Activated T-helper 1 cell treated with anti-CD3 and anti-CD28 coated beads, Interleukin-12 subunit alpha, Interleukin-12 subunit beta, Interleukin-2, Interleukin-4 antibody, amounts not matched to agents 30 ng/mL and 10 ng/mL and 1 ng/mL, durations not matched to agents 14 hours and 24 hours and 36 hours (primary cell): ENCODE measurements at places on chromosomes 5 and 9. TPM values are rescaled to one million over a fixed set of nuclear protein-coding genes. Genes with fewer than 3 reads are reported as not detected.

DNA sequence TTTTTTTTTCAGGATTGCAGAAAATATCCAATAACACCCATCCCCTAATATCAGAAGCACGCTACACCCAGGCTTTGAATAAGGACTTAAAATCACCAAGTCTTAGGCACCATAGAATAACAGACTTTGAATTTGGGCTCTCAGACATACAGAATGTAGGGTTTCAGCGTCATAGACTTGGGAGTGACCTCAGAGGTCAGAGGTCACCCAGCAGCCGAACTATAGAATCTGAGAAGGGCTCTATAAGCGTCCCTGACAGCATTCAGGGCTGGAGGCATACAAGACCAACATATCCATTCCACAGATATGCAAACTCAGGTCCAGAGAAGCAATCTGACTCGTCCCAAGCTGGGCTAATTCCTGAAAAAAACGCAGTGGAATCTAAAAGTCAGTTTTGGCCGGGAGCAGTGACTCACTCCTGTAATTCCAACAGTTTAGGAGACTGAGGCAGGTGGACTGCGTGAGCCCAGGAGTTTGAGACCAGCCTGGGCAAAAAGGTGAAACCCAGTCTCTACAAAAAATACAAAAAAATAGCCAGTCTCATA, 34.7 kb downstream of the SLC6A7 start:
- no peak for DNase-seq

DNA sequence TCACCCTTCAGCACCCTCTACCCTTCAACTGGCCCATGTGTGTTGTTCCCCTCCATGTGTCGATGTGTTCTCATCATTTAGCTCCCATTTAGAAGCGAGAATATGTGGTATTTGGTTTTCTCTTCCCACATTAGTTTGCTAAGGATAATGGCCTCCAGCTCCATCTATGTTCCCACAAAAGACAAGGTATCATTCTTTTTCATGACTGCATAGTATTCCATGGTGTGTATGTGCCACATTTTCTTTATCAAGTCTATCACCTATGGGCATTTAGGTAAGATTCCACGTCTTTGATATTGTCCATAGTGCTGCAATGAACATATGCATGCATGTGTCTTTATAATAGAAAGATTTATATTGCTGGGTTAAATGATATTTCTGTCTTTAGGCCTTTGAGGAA, 325.1 kb upstream of the ADAMTS16 start:
- DNase-seq: no peak

SLC25A2 gene
- 0.20 and 0.57 TPM in 2 replicates for total RNA-seq

- DNase-seq: no peak
Observed at GRCh38 chr5:97545886-97546535, 363.0 kb upstream of the RIOK2 start.

- no peak for DNase-seq
Observed at GRCh38 chr5:53027913-53028312, 38.8 kb downstream of the ITGA2 start.

PCDHGA4 gene
- 0.21 and 0.44 TPM in 2 replicates for total RNA-seq

ACOT12 gene
- not detected in 2 replicates for total RNA-seq

DNA sequence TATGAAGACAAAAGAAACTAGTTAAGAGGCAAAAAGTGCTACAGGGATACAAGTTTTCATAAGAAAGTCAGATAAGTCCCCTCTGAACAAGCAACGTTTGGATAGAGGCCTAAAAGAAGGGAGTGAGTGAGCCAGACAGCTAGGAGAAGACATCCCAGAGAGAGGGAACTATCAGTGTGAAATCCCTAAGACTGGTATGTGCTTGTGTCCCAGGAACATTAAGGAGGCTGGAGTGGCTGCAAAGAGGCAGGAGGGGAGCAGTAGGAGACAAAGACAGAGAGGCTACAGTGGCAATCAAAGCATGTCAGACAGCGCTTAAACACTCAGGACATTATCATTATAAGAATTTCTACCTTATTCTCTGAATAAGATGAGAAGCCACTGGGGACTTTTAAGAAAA, 139.1 kb upstream of the STK32A start:
- no peak for DNase-seq

DNA sequence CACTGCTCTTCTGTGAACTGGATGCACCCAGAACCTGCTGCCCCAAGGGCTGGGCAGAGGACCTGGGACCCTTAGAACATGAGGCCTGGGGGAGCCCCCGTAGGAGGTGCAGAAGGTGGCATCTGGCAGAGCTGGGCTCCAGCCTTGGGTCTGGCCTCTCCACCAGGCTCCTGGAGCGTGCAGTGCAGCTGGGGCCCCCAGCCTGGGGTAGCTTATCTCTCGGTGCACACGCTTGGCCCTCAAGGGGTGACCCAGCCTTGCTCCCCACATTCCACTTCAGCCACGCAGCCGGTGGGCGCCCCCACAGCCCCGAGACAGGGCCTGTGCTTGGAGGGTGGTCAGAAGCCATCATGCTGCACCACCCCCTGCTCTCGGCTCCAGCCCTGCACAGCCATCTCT, 5.6 kb upstream of the NR5A1 start:
- DNase-seq: no peak

GRCh38 chr9:81597419-81598122, 91.8 kb downstream of the TLE1 start:
- no peak for DNase-seq

- no peak for DNase-seq
Observed at GRCh38 chr9:130526854-130527650, 52.3 kb upstream of the FUBP3 start.

SLC34A1 gene
- total RNA-seq: 0.26 TPM in 1 of 2 replicates, not detected in the other
